Fibroblast of the conjunctiva (primary cell): ENCODE measurements at places on chromosomes 2 and 18.

DNA sequence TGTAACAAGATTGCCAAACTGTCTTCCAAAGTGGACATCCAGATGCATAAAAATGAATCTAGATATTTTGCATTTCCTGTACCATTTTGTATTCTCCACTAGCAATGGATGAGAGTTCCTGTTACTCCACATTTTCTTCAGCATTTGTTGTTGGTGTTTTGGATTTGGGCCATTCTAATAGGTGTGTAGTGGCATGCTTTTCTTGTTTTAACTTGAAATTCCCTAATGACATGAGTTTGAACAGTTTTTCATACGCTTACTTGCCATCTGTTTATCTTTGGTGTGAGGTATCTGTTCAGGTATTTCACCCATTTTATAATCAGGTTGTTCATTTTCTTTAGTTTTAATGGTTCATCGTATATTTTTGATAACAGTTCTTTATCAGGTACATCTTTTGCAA, 73.9 kb downstream of the UBE2E3 start:
- no peak for DNase-seq

DNA sequence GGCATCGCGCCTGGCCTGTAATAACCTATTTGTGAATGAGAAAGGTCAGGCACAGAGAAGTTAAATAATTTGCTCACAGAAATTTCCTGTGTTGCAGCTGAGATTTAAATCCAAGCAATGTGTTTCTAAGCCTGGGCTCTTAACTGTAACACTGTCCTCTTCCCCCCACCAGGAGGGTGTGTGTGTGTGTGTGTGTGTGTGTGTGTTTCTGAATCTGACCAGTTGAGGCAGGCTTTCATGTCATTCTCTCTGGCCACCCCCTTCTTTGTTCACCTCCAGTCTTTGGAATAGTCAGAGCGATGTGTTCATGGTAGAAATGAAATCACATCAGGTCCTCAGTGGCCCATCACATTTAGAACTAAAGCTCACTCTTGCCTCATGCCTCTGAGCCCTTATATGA, 81.2 kb downstream of the NEDD4L start:
- DNase-seq: no peak

GRCh38 chr2:189836644-189837043, 52.4 kb downstream of the PMS1 start:
- DNase-seq: peak; percentile 95

DNA sequence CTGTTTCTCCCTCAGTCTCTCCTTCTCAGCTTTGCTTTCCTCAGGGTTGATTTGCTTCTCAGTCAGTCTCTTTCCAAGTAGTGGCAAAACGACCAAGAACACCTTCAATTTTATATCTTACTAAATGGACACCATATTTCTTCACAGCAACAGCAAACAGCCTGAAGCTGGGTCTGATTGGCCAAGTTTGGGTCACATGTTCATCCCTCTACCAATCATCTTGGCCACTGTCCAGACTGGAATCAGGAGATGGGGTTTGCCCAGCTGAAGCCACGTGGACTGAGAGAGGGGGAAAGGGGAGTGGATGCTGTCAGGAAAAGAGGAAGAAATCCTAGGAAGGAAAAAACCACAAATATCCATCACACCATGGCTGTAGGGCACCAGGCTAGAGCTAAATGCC, 42.0 kb upstream of the ACMSD start:
- DNase-seq: no peak

GRCh38 chr2:41741951-41742595, 305.7 kb upstream of the PKDCC start:
- DNase-seq: no peak

DNA sequence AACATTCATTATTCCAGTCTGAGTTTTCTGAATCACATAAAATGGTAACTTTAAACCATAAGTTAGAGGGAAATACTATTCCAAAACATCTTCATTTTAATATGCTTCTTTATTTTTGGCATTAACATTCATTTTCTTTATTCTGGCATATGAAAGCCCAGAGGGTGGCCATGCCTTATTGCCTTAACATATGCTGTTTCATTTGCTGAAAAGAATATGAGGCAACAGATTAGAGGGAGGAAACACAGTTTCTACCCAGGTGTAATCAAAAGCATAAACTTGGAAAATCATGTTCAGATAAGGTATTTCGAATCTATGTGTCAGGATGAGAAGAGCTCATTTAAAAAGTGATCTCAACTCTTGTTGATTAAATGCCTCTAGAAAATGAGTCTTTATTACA, 379.9 kb upstream of the DSEL start:
- DNase-seq: no peak

- DNase-seq: no peak
Measured at GRCh38 chr2:73969356-73969755, 15.4 kb upstream of the TET3 start.

- no peak for DNase-seq
Measured at GRCh38 chr2:160934263-160934662, 226.0 kb upstream of the TANK start.

GRCh38 chr2:42752314-42752713, 11.6 kb downstream of the OXER1 start:
- no peak for DNase-seq

GRCh38 chr2:16713011-16713423, 47.4 kb upstream of the CYRIA start:
- no peak for DNase-seq

DNA sequence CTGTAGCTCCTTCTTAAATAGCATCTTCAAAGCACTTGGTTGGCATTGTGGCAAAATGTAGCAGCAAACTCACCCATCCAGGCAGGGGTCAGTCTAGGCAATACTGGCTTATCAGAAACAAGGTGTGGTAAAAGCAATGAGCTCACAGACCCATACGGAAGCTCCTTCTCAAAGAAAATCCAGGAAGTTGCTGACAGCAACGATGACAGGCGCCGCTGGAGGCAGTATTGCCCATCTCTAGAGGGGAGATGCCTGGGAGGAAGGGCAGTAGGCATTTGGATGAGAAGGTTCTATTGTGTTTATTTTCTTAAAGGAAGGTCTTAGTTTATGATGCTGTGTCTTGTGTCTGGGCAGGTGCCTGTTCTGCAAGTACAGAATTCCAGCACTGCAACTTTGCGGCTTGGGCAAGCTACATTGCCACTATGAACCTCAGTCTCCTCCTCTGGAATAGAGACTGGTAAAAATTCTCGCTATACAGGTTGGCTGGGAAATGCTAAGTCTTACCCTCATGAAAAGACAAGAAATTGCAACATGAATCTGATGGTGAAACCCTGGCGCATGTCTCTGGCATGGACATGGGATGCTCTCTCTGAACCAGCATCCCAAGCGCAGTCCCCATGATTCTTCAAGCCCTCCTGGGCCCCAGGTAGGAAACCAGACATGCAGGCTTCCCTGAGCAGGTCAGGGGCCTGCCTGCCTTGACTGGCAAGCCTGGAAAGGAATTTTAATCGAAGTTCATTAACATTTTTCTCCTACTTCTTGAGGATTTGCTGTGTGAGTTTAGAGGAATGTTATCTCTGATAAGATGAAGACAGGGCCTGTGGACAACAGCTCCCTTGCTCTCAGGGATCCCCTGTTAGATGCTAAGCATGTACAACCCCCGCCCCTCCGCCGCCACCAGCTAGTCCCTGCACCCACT, 156.0 kb downstream of the TFCP2L1 start:
- no peak for DNase-seq

GRCh38 chr2:191103774-191104173, 47.0 kb downstream of the STAT4 start:
- DNase-seq: no peak

- DNase-seq: no peak
Measured at GRCh38 chr2:75342504-75343175, 143.3 kb upstream of the TACR1 start.
